ENCODE measurements at places on chromosomes 7 and 10.
A peak's percentile ranks its signal among the peaks of the same experiment; 100 is the strongest.

- peaks cover 4% of the 10 kb centered on the region for H3K36me3 ChIP-seq
- no peak for DNase-seq
Measured at GRCh38 chr7:116212869-116213268, 2.5 kb downstream of the TES start.

GRCh38 chr10:111984057-111984456, 199.5 kb downstream of the GPAM start:
- peaks cover 6% of the 10 kb centered on the region for H3K27me3 ChIP-seq
- no peaks in the 10 kb centered on the region for H3K36me3 ChIP-seq
- no peak for DNase-seq
- no peak overlapping the region for H3K27ac ChIP-seq

DNA sequence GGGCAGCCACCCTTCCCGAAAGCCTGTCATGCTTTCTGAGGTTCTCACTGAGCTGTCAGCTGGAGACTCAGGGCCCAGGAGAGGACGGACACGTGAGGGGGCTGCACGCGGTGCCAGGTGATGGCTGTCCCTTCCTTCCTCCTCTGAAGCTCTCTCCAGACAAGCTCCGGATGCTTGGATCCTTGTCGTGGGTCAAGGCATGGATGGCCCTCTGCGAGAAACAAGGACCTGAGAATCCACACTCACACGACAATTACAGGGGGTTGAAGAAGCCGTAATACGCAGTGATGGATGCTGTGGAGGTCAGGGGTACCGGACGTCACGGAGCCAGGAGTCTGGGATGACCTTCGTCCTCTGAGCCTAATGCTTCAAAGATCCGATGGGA, 170.3 kb downstream of the USP6NL start:
- DNase-seq, result no peak
- no peaks in the 10 kb centered on the region for H3K36me3 ChIP-seq
- peaks cover 6% of the 10 kb centered on the region for H3K27me3 ChIP-seq
- H3K4me1 ChIP-seq, result peaks cover 53% of the 10 kb centered on the region
- H3K4me3 ChIP-seq, result peak overlapping the region; percentile 69

DNA sequence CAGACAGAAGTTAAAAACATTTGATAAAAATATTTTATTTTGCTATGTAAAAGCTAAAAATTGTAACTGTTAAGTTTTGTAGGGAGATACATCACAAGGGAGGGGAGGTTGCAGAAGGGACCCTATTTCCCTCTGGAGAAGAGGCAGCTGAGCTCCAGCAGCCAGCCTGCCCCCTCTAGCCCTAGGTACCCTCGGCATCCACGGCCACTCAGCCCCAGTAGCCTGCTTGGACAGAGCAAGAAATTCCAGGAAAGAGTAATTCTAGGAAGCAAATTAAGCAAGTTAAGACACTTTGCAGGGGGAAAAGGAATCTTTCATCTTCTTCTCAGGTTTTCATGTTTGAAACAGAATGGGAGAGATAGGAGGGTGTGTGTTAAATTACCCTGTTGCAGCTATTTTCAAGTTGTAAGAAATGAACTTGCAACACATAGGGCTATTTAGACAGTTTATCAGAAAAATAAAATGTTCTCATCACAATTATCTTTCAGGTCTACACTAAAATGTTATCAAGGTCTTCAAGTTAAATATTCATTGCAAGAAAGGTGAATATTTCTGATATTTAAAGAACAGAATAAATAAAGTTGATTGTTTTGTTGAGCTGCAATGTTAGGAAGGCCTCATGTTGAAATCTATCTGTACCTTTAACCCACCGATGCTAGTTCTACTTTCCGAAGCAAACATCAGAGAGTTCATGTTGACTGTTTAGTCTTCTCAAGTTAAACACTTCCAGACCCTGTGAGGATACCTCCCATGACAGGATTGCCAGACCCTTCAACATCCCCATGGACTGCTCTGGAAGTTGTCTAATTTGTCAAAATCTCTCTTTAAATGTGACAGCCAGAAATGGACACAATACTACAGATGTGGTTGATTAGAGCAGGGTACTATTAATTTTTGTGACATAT, 5.5 kb downstream of the SGCE start:
- no peak overlapping the region for H3K4me3 ChIP-seq
- DNase-seq, result no peak

DNA sequence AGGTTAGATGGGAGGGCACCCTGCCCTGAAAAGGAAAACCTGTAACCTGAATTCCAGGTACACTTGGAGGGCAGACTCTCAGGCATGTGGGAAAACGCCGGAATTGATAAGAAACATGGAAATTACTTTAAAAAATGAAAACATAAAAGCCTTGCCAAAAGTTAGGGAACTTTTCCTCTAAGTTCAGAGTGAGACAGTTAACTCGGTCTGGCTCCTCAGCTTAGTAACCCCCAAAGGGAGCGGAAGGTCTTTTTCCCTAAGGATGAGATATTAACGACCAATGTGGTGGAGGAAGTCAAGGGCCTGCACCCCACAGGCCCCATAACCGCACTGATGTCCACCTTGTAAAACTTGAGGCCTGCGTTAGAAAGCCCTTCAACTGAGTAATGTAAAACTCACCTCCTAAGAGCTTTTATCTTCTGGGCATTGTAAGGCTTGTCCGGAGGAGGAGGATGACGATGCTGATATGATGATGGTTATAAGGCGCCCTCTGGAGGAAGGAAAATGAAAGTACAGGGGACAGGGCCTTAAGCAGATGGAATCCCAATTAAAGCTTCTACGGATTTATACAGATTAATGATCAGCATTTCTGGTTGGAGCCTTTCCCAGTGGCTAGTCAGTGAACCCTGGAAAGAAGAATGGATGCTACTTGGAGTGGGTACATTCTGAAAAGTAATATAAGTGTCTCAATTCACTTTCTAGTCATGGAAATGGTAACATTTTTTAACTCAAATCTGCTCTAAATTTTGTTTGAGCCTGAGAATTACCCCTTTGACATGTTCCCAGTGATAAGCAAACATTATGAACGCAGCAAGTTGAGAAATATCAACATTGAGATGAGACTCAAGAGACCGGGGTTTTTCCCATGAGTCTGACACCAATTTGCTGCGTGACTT, 694 bp downstream of the COL1A2 start:
- H3K36me3 ChIP-seq, result no peaks in the 10 kb centered on the region
- peaks cover 12% of the 10 kb centered on the region for H3K4me1 ChIP-seq
- H3K27ac ChIP-seq, result no peak overlapping the region
- H3K27me3 ChIP-seq, result peaks cover 12% of the 10 kb centered on the region
- peak overlapping the region; percentile 81 for H3K4me3 ChIP-seq
